ENCODE measurements at places on chromosomes 5 and 9.

- no peak for DNase-seq
Observed at GRCh38 chr5:170562875-170563228, 59.0 kb downstream of the KCNIP1 start.

- no peak for DNase-seq
Observed at GRCh38 chr9:95012035-95012708, 285.7 kb downstream of the AOPEP start.

- peak; percentile 83 for DNase-seq
Observed at GRCh38 chr9:35553670-35554543, 51.2 kb upstream of the TESK1 start.

DNA sequence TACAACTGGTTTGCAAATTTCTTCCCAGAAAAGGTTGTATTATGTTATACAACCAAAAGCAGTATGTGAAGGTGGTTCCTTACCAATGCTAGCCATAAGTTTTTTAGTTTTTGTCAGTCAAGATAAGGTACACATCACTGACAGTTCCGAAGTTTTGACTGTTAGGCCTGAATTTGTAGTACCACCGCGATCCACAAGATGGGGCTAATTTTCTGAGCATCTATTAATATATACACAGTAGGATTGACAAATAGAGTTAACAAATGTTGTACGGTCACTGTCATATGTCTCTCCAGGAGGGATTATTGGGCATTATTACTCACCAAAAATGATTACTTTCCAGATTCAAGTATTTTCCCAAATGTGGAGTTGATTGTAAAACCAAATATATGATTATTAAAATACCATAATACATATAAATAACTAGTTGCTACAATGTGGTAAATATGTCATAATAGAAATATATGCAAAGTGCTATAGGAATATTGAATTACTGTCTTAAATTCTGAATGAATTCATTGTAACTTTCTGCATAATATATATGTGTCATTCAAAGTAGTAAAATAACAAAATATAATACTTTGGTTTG is 28.4 kb upstream of the LRRC19 start:
- DNase-seq, result peak; percentile 37

DNA sequence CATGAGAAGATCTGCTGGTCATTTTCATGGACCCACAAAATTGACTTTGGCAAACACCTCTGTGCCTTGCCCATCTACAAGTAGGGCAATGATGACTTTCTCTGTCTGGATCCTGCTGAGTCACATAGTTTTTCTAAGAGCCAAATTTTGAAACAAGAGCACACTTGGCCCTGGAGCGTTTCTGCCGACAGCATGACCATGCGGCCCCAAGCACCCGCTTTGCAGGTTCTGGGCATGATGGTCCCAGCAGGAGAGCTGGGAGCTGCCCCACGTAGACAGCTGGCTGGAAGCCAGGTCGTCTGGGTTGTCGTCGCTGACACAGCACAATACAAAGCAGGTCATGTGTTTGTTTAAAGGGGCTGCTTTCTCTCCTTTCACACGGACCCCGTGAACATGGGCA is 159.8 kb downstream of the SYK start:
- no peak for DNase-seq

- no peak for DNase-seq
Observed at GRCh38 chr9:135239769-135240141, 152.3 kb downstream of the OLFM1 start.

DNA sequence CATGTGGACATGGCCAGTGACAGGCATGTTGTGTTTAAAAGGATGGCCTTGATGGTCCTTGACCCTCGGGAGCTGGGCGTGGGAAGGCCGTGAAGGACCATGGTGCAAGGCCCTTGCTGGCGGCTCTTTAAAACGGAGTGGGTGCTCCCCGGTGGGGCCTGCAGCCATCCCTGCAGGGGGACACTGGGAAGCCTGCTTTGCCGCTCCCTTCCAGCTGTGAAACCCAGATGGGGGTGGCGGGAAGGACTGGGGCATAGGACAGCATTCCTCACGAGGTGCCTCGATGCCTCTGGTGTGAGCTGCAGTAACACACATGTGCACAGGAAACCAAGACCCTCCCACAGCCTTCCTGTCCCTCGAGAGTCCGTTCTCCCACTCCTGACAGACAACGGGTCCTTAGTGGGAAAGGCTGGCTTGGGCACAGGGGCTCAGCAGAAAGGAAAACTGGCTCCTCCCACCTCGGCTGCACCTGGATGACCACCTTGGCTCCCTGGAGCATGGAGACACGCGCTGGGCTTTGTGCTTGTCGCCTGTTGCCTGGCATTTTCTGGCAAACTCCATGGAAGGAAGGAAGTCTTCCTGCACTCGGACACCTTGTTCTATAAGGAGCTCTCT is 30.3 kb upstream of the IRX4 start:
- DNase-seq, result no peak

GRCh38 chr9:75685062-75685461 is 205.4 kb upstream of the PCSK5 start:
- peak; percentile 5 for DNase-seq

GRCh38 chr9:4140362-4140761 is 159.5 kb downstream of the GLIS3 start:
- no peak for DNase-seq

DNA sequence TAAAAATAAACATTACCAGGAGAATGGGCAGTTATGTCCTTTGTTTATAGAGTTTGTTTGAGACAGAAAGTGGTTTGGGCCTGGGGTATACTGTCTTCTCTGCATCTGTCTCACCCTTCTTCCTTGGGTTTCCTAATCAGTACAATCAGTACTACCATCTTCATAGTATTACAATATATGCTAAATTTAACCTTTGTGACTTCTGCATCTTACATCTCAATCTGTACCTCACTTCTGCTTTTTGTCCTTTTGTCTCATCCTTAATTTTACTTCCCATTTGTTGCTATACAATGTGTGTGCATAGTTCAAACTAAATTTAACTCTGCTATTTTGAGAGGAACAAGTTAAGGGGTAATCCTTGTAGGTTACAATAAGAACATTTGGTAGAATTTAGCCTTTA is 19.6 kb downstream of the FBXO38 start:
- DNase-seq, result no peak

DNA sequence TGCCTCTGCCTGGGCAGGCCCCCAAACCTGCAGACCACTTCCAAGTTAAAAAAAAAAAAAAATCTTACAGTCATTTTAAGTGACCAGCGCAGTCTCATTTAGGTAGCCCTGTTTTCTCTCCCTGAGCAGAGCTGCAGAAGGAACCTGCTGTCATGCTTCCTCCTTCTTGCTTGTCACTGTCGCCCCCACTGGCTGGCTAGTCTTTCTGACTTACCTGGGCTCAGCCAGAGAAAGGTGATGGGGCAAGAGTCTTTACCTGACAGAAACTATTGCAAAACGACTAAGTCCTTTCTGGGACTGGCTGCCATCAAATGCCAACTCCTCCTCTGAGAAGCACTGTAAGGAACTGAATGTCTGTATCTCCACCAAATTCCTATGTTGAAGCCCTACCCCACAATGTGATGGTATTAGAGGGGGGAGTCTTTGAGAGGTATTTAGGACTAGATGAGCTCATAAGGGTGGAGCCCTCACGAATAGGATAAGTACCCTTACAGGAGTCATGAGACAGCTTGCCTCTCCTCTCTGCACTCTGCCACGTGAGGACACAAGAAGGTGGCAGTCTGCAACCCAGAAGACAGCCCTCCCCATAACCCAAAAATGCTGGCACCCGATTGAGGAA is 58.4 kb upstream of the SHC3 start:
- DNase-seq, result no peak

- DNase-seq, result no peak
Observed at GRCh38 chr5:91223886-91224285, 159.2 kb downstream of the ARRDC3 start.

- peak; percentile 84 for DNase-seq
Observed at GRCh38 chr5:79857714-79858409, 133.2 kb downstream of the MTX3 start.

GRCh38 chr5:65828022-65828896 is 98.1 kb upstream of the ERBIN start:
- DNase-seq, result peak; percentile 27

GRCh38 chr5:58813855-58814254 is 231.0 kb downstream of the RAB3C start:
- DNase-seq, result no peak

GRCh38 chr9:65410926-65411325 is 125.9 kb upstream of the FOXD4L5 start:
- no peak for DNase-seq

DNA sequence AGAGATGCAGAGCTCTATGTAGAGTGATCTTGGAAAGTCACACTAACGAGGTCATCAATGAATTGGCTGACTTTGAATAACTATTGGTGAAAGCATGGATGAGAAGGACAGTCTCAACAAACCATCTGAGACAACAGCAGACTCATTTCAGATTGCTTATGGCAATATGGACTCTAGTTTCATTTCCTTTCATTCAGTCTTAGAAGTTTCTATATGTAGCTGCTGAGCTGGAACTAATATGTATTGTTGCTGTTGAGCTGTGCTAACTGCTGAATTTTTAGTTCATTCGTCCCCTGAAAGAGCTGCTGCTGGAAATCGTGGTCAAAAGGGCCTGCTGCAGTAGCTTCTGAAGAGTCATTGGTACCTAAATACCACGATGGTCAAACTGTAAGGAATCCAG is 31.3 kb downstream of the TNFSF15 start:
- no peak for DNase-seq

DNA sequence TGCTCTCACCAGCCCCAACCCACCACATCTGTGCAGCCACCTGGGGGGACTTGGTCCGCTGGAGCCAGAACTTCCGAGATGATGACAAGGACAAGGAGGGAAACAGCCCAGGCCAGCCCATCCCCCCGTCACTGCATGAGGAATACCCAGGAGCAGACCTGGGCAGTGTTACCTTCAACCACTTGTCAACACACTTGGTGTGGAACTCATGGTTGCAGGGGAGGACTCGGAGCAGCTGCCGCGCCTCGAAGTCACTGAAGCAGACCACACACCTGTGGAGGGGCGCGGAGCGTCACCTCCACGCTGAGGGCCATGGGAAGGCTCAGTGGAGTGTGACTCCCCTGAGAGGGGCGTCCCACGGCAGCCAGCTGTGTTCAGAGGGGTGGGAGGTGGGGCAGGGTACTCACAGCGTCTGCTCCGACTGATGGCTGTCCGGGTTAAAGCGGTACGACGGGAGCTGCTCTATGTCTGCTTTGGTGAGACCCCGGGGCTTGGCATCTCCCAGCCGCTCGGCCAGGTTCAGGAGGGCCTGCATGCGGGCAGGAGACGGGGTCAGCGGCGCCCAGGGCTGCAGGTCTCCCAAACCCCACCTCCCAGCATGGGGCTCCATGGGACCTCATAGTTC is 8.0 kb downstream of the RNF44 start:
- no peak for DNase-seq

DNA sequence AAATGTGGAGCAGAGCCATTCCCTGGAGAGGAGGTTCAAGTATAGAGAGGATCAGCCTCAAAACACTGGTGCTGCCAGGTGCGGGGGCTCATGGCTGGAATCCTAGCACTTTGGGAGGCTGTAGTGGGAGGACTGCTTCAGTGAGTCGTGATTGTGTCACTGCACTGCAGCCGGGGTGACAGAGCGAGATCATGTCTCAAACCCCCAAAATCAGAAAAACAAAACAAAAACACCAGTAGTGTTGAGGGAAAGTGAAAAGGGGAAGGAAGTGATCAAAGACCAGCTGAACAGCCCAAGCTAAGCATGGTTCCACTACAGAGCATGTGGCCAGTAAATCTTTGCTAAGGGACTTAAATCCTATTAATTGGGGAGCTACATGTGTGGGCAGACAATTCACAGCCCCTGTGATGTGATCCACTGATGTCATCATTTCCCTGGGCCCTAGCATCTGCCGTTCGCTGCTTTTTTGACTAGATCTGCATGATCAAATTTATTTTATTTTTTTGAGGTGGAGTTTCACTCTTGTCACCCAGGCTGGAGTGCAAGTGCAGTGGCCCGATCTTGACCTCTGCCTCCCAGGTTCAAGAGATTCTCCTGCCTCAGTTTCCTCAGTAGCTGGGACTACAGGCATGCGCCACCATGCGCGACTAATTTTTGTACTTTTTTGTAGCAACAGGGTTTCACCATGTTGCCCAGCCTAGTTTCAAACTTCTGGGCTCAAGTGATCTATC is 2.7 kb upstream of the PCBD2 start:
- no peak for DNase-seq

GRCh38 chr9:4339836-4340560 is 40.1 kb upstream of the GLIS3 start:
- no peak for DNase-seq

GRCh38 chr5:172658391-172658790 is 17.3 kb downstream of the NEURL1B start:
- DNase-seq, result no peak

- DNase-seq, result no peak
Observed at GRCh38 chr5:91474201-91474600, 91.1 kb upstream of the ARRDC3 start.

DNA sequence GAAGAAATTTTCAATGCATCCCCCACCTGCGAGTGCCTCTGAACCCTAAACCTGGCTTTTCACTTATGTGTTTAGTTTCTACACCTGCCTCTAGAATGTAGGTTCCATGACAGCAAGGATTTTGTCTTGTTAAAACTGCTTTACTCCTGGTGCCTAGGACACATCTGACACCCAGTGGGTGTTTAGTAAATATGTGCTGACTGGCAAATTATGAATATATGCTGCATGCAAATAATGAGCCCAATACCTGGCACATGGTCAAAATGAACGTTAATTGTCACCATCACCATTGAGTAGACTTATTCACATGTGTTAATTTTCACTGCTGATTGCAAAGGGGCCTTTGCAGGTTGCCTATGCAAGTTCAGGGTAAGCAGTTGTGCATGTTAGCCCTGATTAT is 249.9 kb upstream of the WWC1 start:
- DNase-seq, result no peak

- no peak for DNase-seq
Observed at GRCh38 chr9:72790989-72791388, 161.9 kb downstream of the ALDH1A1 start.

GRCh38 chr5:138631096-138631928 is 56.1 kb upstream of the HSPA9 start:
- no peak for DNase-seq

GRCh38 chr9:22009506-22009867 is 382 bp upstream of the CDKN2B start:
- no peak for DNase-seq

GRCh38 chr5:154388842-154389241 is 57.0 kb upstream of the SAP30L start:
- DNase-seq, result no peak

GRCh38 chr9:74645007-74645639 is 148.0 kb downstream of the RORB start:
- peak; percentile 47 for DNase-seq

DNA sequence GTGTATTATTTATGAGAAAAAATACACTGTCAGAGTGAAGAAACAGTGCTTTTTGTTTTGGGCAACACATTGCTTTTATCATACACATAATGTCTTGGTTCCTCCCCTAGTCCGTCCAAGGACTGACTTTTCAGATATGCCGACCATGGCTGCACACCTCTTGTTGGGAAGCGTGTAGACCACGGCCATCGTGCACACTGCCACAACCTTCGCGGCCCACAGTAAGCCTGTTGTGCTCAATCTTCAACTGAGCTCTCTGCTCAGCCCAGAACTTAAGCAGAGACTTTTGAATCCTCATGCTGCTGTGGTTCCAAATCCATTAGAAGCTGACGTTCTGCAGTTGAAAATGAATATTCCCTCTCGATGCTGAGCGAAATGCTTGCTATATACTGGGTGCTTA is 157.6 kb upstream of the IRX2 start:
- DNase-seq, result no peak

GRCh38 chr5:80182809-80183580 is 72.9 kb downstream of the SERINC5 start:
- no peak for DNase-seq

GRCh38 chr5:151132963-151133362 is 24.6 kb downstream of the ANXA6 start:
- no peak for DNase-seq
